ENCODE measurements at places on chromosomes 5 and 9. TPM values are rescaled to one million over a fixed set of nuclear protein-coding genes. Genes with fewer than 3 reads are reported as not detected.

Gene GRIA1
- not detected for total RNA-seq

Gene DPH7
- total RNA-seq = 24.4 TPM

Gene GRM6
- not detected for total RNA-seq

Gene PLEKHG4B
- total RNA-seq = not detected

Gene INVS
- 25.1 TPM for total RNA-seq

Gene TMC1
- not detected for total RNA-seq

GRCh38 chr5:133428072-133428660 lies 184.2 kb downstream of the FSTL4 start:
- no peak for DNase-seq

DNA sequence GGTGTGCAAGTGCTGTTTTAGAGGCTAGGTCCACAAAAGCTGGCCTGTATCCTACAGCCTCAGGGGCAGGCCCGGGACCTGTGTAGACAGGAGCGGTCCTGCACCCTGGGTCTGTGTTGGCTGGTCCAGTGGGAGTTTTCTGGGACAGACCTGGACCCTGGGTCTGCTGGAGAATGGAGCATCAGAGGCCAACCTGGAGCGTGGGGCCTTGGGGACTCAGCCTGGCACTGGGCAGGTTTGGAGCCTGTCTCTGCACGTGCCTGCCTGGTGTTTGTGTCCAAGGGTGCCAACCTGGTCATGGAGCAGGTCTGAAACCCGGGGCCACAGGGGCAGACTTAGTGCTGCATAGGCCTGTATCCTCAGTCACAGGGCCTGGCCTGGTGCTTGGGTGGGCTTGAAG lies 45.8 kb downstream of the SRFBP1 start:
- DNase-seq = no peak

GRCh38 chr9:79985264-79985663 lies 413.5 kb downstream of the TLE4 start:
- no peak for DNase-seq

DNA sequence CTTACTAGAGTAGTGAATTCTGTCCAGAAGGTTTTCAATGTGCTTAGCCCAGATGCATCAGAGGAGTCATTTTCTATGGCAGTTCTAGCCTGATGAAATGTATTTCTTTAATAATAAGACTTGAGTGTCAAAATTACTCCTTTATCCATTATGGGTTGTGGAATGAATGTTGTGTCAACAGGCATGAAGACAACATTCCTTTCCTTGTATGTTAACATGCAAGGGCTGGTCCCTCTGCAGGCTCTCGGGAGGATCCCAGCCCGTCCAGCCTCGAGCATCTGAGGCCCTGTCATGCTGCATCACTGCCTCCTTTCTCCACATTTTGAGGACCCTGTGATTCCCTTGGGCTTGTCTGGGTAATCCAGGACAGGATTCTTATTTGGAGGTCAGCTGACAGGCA lies 42.9 kb upstream of the FAM120AOS start:
- no peak for DNase-seq

GRCh38 chr9:109813303-109813702 lies 33.3 kb downstream of the PALM2AKAP2 start:
- DNase-seq = no peak

- peak; percentile 67 for DNase-seq
Observed at GRCh38 chr5:5492087-5492933, 69.8 kb downstream of the ICE1 start.

DNA sequence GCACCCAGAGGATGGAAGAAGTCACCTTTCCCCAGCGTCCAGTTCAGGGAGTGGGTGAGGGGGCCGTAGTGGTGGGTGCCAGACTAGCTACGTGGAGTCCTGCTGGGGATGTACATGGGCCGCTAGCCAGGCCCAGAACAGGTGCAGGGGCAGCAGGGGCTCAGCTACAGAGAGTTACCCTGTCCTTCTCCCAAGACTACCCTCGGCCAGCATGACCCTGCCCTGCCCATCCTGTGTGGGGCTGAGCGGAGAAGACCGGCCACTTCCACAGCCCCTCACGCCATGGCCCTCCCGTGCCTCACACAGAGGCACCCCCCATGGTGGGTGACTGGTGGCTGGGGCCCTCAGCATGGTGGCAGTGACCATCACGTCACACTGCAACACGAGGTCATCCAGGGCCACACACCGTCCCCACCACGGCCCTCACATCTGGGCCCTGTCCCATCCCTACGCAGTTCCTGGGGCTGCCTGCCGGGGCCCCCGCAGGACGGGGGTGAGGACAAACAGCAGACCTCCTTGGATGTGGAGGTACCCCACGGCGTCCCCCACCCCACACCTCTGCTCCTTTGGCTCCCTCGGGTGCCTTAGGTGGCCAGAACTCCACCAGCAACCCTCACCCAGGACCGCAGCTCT lies 977 bp upstream of the DPP7 start:
- DNase-seq = no peak

GRCh38 chr5:93384026-93384425 lies 197.0 kb downstream of the NR2F1-AS1 start:
- no peak for DNase-seq

DNA sequence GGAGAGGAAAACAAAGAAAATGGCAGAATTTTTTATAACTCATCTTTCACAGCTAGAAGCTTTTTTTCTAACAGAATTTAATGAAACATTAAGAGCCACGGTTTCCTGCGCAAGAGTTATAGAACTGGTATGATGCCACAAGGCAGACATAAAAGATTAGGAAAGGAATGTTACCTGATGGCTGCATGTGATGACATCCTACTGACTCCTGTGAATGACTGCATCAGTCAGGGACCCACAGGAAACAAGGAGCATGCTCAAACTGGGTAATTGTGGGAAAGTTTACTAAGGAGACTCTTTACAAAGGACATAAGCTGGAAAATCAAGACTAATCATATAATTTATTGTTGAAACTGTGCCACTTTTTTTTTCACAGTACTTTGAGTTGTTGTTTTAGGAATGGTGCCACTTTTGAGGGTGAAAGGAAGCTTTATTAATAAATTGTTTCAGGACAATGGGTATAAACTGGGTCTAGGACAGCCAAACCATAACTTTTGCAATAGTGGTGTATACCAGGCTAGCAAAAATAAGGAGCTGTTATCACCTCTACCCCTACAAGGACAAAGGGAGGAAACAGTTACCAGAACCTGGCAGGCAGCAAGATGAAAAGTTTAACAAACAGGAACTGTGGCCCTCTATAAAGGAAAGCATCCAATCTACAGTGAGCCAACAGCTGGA lies 5.1 kb upstream of the TSLP start:
- DNase-seq = no peak

All from NCI-H460 (cell line).